ENCODE measurements at places on chromosomes 1 and 21.

DNA sequence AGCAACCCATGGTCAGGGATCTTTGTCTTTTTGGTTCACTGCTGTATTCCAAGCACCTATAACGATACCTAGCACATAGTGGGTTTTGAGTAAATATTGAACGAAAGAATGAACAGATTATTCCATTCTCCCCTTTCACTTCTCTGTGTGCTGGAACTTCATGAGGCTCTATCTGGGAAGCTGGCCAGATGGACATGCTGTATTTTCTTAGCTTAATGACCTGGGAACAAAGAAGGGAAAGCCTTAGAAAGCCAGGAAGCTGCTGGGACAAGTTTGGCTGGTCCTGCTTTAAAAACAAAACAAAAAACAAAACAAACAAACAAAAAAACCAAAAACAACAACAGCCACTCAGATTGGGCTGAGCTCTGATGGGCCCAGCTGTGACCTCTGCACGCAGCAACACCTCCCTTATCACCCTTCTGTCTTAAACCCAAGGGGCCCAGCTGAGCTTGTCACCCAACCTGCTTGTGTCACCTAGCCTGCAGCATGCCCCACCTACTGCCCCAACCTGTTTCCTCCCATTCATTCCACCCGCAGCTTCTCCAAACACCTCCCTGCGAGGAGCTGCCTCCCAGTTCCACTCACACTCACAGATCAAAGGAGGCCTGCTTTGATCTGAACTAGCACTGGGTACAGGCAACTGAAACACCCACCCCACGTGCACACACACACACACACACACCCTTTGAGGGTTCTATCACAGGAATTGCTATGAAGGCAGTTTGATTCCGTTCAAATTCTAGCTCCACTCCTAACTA lies 37.1 kb downstream of the SLC30A1 start:
- DNase-seq = no peak

DNA sequence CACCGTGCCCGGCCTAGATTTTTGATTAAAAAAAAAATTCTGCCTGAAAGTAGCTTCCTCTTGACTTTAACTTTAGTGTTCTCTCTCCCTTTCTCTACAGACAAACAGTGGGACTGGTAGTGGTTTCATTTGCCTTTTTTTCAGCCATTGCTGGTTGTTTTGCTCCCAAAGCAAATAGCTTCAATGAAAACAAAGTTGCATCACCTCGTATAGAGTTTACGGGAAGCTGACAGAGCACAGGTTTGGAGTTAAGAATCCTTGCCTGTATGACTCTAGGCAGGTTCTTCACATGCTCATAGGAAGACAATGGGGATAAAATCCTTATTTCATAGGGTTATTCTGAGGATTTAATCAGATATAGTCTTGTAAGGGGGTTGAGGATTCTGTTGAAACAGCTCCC lies 21.6 kb downstream of the AADACL4 start:
- no peak for DNase-seq

DNA sequence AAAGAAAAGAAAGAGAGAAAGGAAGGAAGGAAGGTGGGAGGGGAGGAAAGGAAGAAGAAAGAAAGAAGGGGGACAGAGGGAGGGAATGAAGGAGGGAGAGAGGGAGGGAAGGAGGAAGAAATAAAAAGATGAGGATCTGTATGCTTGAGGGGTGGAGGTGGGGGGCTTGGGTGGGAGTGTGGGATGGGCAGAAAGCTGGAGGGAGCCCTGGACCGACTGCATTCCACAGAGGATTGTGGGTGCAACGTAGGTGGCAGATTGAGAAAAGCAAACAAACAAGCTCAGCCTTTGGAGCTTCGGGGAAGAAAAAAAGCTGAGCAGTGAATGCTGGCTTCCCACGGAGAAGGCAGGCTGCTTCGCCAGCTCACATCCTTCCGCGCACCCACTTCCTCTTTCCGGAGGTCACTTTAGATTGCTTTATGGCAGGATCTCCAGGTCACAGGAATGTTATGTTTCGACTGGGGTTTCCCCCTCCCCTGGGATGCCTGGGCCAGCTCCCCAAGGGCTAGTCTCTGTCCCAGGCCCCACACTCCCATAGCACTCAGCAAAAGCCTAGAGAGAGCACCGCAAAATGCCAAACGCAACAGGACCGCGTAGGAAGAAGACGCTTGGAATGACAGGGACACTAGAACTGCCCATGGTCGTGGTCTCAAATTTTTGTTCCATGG lies 20.7 kb upstream of the LGALS8 start:
- DNase-seq = no peak

DNA sequence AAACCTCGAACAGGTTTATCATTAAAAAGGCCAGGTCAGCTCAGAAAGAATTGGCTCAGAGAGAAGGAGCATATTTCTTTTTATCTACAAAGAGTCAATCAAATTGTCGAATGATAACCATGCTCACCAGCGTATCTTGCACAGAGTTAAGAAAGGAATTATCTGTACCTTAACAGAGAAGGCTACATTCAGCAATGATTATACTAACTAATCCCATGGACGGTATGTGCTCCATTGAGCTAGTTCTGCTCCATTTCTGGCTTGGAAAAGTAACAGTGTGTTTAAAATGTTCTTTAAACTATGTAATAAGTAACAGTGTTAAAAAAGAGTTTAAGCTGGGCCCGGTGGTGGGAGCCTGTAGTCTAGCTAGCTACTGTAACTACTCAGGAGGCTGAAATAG lies 4.2 kb downstream of the UBR4 start:
- no peak for DNase-seq

GRCh38 chr1:182087304-182087703 lies 25.8 kb upstream of the ZNF648 start:
- DNase-seq = no peak

- no peak for DNase-seq
Measured at GRCh38 chr1:184247671-184248070, 139.2 kb upstream of the C1orf21 start.

- DNase-seq = peak; percentile 30
Measured at GRCh38 chr1:205396967-205397616, 24.8 kb downstream of the LEMD1 start.

DNA sequence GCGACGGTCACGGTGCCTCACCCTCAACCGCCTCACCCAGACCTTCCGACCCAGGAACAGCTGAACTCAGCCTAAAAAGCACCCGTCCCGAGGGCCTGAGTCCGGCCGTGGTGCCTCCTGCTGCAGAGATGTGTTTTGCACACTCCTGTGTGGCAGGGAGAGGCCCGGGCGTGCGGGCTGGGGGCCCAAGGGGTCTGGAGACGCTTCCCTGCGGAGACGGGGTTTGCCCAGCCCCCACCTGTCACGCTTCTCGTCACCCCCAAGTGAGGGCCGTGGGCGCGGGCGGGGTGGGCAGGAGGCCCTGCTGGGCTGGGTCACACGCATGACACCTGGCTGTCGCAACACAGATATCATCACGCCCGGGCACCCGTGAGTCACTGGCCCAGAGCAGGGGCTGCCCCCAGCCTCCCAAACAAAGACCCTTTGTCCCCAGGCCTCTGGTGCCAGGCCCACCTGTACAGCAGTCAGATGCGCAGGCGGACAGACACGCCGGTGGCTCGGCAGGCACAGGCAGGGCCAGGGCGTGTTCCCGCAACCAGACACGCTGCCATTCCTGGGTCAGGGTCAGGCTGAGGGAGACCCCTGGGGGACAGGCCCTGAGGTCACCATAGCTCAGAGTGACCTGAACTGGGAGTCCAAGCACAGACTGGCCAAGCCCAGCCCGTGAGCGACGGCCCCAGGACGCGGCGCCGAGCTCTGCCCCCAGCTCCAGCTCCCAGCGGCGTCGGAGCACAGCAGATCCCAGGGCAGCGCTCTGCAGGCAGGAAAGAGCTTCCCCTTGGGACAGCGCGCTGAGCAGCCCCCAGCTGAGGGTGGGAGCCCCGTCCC lies 6.1 kb downstream of the B3GALT6 start:
- DNase-seq = no peak

DNA sequence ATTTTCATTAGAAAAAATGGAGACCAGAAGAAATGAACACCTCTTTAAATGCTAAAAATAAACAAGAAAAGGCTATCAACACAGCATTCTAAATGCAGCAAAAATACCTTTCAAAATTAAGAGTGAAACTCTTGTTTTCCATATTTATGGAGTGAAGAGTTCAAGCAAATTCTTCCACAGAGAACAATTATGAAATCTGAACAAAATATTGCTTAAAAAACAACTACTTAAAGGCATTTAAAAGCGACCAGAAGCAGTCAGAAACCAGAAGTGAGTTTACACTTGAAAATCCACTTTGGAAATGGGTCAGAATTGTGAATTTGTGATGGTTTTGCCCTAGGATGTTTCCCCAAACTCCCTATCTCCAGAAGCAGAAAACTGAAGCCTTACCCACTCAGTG lies 60.9 kb upstream of the KCNH1 start:
- DNase-seq = no peak

DNA sequence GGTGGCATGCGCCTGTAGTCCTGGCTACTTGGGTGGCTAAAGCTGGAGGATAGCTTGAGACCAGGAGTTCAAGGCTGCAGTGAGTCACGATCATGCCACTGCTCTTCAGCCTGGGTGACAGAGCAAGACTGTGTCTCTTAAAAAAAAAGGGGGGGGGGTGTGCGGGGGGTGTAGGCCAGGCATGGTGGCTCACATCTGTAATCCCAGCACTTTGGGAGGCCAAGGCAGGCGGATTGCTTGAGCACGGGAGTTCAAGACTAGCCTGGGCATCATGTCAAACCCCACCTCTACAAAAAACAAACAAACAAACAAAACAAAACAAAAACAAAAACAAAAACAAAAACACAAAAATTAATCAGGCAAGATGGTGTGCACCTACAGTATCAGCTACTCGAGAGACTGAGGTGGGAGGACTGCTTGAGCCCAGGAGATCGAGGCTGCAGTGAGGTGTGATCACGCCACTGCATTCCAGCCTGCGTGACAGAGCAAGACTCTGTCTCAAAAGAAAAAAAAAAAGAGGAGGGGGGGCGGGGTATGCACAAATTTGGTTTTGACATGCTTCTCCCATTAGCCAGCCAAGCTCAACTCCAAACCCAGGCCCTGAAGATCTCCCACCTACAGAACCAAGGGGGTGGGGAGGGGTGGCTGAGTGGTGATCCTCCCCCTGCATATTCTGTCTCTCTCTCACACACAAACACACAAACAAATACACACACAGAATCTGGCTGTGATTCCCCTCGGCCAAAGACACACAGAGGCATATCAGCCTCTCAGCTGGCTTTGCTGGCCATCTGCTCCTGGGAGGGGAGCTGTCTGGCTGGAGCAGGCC lies 3.1 kb downstream of the PTAFR start:
- DNase-seq = no peak

DNA sequence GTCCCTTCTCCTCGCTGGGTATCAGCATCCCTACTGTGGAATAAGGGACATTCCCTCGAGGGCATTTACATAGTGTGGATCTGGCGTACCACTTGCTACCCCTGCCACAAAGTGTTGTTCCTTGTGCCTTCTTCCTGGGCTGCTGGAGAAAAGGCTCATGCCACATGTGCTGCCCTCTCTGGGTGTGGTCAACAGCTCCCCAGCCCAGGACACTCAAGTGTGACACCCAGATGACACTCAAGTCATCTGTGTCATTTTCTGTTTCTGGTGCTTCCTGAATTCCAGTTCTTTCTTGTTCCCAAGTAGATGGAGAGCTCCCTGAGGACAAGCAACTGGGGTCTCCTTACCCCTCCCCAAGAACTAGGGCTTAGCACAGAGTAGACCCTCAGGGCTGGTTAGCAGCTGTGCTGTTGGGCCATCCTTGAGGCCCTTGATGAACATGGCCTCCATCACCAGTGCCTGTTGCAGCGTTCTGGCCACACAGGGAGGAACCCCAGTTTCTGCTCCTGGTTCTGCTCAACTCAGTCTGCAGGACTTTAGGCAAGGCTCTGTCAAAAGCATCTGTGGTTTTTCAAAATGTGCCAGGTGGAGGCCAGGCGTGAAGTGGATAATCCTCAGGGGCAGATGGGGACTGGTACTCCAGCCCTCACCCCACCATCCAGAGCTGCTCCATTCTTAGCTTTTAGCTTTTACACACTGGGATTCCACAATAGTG lies 49.0 kb upstream of the CLIC4 start:
- DNase-seq = no peak

GRCh38 chr1:24437631-24438396 lies 22.2 kb downstream of the NIPAL3 start:
- no peak for DNase-seq

DNA sequence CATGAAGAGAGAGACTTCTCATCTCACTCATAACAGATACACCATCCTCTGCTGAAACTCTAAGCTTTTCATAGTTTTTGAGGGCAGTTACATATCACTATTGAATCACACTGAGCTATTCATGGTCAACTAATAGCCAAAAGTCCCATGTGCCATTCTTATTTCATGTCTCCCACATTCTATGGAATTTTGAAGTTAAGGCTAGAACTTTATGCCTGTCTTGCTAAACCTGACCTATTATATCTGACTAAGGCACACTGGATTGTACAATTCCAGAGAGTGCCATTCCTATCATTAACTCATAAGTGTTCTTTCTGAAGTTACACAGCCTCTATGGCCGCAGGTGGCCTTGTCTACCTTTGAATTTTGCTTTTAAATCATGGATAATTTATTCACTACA lies 254.3 kb downstream of the PTPRC start:
- no peak for DNase-seq

- DNase-seq = no peak
Measured at GRCh38 chr21:46544003-46544402, 60.9 kb downstream of the S100B start.

GRCh38 chr21:22154579-22155274 lies 1156.5 kb downstream of the NCAM2 start:
- DNase-seq = no peak

- peak; percentile 82 for DNase-seq
Measured at GRCh38 chr1:205504311-205505075, at the start of gene CDK18. TSS of gene CDK18 (plus strand) at chr1:205504669. CDS start at chr1:205523168, 18,499 bp downstream.

DNA sequence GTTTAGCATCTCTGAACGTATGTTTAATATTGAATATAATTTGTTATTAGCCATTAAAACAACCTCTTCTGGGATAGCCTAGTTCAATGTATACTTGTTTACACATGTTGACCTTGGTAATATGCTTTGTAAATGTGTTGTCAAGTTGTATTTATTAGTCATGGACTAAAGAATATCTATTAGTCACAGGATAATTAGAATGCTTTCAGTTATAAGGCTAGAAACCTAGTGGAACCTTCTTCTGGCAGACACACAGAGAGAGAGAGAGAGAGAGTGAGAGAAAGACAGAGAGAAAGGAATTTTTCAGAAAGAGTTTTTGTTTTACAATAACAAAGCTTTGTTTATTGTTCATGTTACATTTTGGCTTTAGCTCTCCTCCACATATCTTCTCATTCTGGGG lies 181.1 kb upstream of the APP start:
- no peak for DNase-seq

- no peak for DNase-seq
Measured at GRCh38 chr1:221925947-221926346, 184.1 kb upstream of the DUSP10 start.

GRCh38 chr1:11484321-11484655 lies 5.3 kb downstream of the DISP3 start:
- DNase-seq = no peak

DNA sequence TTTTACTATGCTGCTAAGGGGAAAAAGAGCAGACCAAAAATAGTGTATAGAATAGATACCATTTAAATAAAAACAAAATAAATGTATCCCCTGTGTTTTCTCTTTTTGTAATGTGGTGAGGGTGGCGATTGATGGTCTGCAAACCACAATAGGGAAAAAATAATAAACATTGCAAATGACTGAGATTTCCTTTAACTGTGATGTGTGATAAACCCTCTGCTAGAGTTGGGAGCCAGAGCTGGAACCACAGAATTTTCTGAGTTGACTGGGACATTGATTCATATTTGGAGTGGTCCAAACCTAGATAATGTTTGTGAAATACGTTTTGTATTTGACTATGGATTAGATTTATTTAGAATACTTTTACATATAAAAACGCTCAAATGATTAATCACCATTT lies 70.6 kb upstream of the PTGFR start:
- DNase-seq = no peak

GRCh38 chr1:8311068-8311718 lies 6.7 kb upstream of the SLC45A1 start:
- no peak for DNase-seq

GRCh38 chr21:33394260-33394659 lies 9.0 kb upstream of the IFNGR2 start:
- no peak for DNase-seq
